ENCODE measurements at places on chromosomes 4 and X. TPM values are rescaled to one million over a fixed set of nuclear protein-coding genes. Genes with fewer than 3 reads are reported as not detected.

Gene AVPR2
- total RNA-seq: not detected

Gene SPANXN4
- not detected for total RNA-seq

Gene MAOB
- not detected for total RNA-seq

GRCh38 chr4:20987191-20987590 lies 286.9 kb downstream of the PACRGL start:
- no peak for DNase-seq

DNA sequence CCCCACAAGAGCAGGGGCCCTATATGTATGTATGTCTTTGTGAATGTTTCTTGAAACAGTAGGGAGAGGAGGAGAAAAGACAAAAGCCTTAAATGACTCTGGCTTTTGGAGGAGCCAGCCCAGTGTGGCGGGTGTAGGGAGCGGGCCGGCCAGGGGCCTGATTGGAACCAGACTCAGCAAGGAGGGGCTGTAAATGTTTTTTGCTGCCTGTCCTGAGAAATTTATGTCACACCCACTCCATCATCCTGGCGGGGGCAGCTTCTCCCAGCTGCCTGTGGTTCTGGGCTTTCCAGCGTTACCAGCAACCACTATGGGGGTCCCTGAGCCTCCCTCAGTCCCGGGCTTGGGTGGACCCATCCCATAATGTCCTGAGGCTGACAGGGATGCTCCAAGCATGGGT lies 130.8 kb downstream of the PJA1 start:
- DNase-seq: no peak

- DNase-seq: no peak
These were observed 6.2 kb downstream of the CTBP1 start for GRCh38 chr4:1242506-1243450.
